ENCODE measurements at places on chromosomes 7 and 10.

GRCh38 chr7:149074116-149074885 lies 16.2 kb downstream of the ZNF786 start:
- DNase-seq: no peak

- DNase-seq: no peak
These were observed 54.9 kb upstream of the IGFBP3 start for GRCh38 chr7:45975847-45976484.

DNA sequence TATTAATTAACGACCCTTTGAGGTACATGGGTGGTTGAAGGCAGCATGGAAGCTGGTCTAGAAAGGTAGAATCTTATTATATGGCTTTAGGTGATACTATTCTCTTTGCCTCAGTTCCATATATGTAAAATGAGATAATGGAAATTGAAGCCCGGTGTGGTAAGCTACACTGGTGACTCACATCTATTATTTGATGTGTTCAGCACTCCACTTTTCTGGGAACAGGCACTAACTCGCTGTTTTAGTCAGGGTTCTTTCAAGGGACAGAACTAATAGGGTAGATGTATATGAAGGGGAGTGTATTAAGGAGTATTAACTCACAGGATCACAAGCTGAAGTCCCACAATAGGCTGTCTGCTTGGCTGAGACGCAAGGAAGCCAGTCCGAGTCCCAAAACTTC lies 4.4 kb upstream of the TRUB1 start:
- DNase-seq: no peak

- DNase-seq: no peak
These were observed at the start of gene MARVELD1 for GRCh38 chr10:97713339-97713825. MARVELD1 (plus strand) TSS chr10:97713730; CDS start chr10:97713877, 147 bp downstream.

DNA sequence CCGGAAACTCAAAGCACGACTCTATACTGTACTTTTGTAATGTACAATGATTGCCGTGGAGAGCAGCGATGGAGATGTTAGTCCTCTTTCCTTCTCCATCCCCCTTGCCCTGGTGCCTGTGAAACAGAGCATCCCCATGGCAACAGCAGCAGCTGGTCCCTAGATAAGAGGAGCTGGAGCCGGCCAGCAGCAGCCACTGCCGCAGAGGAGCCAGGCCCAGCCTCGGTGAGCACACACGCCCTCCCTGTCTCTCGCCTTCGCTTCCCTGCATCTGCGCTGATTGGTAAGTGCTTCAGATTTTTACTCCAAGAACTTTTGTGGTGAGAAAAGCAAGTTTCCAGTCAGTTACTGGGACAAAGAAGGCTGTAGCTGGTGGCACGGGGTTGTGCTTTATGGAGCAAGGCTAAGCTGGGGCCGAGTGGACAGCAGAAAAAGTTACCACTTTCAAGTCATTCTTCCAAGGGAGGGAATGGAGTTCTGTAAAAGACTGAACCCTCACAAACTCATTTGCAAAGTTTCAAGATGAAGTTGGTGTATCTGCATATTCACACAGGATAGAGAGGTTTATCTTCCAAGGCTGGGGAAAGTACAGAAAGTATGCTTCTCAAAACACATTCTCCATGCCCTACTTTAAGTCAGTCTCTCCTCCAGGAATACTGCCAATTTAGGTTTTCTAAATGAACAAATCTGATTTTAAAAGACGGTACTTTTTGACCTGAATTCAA lies at the start of gene PPP1R17:
TSS of gene PPP1R17 (plus strand) at position 192 of the 725 bp plus-strand sequence. CDS start 5,227 bp downstream, outside the sequence.
- DNase-seq: no peak

DNA sequence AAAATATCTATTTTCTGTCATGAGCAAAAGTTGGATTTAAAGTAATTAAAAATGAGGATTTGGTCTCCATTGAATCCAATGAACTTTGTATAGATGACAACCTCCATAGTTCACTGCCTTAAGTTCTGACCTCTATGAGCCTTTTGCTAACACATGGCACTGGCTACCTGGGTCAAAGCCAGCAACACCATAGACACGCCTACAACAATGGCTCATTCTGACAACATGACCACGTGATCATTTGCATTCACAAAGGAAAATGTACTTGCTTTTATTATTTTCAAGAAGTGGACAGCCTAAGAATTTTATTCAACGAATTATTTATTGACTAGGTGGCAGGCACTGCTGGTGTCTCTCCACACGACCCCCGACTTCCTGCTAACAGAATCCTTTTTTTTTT lies 90.6 kb downstream of the CARD11 start:
- DNase-seq: no peak

GRCh38 chr7:54349229-54349628 lies 192.9 kb upstream of the VSTM2A start:
- DNase-seq: no peak

DNA sequence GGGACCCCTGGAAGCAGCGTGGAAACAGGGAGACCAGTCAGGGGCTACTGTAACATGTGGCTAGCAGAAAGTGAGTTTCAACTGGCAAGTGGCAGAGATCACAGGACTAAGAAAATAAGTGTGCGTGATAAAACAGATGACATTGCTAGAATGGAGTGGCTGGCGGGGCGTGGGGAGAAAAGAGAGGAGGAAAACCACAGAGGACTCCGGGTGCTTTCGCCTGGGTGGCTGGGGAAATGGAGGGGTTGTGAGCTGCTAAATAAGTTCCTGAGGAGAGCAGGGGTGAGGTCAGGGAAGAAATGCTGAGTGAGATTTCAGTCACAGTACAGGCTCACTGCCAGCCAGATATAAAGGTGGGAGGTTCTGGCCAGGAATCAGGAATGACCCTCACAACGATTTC lies 166.9 kb downstream of the MYOF start:
- DNase-seq: no peak

- DNase-seq: no peak
These were observed 5.6 kb upstream of the AIFM2 start for GRCh38 chr10:70137927-70138883.

GRCh38 chr7:44713141-44713540 lies 35.5 kb upstream of the ZMIZ2 start:
- DNase-seq: no peak

- DNase-seq: no peak
These were observed 163.1 kb downstream of the ZNF438 start for GRCh38 chr10:30868611-30869010.

- no peak for DNase-seq
These were observed 179.6 kb downstream of the FZD1 start for GRCh38 chr7:91443862-91444261.

GRCh38 chr10:102948786-102949185 lies 30.7 kb downstream of the CNNM2 start:
- no peak for DNase-seq

DNA sequence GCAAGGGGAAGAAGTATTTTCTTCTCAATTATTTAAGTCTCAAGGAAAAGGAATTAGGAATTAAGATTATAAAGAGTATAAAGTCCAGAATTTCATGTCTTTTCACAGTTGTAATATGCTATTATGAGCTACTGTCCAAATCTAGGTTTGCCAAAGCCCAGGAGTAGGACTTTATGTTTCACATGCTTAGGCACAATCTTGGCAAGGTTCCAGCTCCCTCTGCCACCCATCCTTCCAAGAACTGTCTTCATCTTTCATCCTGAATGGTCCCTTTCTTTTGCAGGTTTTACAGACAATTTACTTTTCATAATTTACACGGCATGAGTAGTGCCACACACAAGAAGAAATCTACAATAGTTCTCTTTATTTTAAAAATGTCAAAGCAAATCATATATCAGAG lies 29.5 kb downstream of the SLC16A9 start:
- no peak for DNase-seq

GRCh38 chr10:69494626-69495558 lies 43.6 kb downstream of the TSPAN15 start:
- no peak for DNase-seq

DNA sequence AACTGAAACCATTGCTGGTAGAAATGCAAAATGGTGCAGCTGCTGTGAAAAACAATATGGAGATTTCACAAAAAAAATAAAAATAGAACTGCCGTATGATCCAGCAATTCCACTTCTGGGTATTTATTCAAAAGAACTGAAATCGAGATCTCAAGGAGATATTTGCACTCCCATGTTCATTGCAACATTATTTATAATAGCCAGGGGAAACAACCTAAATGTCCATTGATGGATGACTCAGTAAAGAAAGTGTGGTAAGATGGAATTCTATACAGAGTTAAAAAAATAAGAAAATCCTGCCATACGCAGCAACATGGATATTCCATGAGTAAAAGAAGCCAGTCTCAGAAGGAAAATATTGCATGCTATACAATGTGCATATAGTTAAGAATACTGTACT lies 290.6 kb upstream of the GHITM start:
- DNase-seq: no peak

DNA sequence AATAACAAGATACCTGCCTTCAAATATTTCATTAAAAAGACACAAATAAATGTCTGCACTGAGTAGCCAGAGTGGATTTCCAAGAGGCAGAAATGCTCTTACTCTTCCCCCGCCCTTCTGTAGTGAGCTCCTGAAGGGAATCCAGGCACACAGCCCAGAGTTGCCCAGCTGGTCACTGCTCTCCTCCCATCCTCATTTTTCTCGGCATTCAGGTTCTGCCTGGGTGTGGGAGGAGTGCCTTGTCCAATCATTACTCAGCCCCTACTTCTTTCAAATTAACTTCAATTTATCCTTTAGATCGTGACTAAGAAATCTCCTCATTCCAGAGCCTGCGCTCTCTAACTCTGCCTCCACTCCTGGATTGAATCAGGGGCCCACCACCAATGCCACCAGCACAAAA lies 12.2 kb downstream of the CCDC6 start:
- no peak for DNase-seq

DNA sequence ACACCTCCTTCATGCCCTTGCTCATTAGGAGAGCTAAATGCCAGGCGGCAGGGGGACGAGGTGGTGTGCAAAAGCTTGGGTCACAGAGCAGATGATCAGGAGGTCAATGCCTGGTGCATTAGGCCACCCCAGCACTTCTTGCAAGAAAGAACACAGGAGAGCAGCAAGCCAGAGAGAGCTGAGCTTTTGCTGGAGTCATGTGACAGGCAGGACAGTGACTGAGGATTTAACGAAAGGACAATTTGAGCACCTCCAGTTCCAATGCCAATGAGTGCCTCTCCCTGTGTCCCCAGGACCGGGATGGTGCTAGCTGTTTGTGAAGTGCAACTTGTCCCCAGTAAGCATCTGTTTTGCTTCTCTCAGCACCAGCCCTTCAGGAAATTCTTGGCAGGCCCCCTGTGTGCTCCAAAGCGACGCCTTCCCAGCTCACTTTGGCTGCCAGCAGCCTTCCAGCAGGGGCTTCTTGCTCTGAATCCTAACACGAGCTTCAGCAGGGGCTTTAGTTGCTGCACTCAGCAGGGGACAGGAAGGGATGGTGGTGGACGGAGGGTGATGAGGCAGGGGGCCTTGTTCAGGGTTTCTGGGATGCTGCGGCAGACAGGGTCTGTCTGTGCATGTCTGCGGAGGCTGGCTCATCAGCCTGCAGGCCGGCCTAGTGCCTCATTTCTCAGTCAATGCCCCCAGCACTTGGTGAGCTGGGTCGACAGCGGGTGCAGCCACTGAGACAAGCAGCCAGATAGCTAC lies 368.1 kb downstream of the RPS24 start:
- DNase-seq: no peak

- no peak for DNase-seq
These were observed 251.2 kb upstream of the HGF start for GRCh38 chr7:82021036-82021435.

- no peak for DNase-seq
These were observed 42.0 kb downstream of the ZNF467 start for GRCh38 chr7:149731207-149731955.

DNA sequence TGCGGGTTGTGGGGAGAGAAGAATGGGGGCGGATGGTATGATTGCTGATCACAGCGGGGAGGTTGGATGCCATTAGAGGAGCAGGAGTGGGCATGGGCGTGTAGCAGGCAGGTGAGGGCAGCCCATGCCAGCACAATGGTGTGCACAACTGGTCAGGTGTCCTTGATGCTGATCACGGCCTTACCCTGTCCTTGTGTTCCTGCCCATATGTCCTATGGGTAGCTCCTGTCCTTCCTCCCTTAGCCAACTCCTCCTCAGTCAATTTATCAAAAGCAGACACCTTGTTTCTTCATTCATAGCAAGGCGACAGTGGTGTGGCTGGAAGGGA lies 30.7 kb downstream of the WDR86 start:
- no peak for DNase-seq

- DNase-seq: no peak
These were observed 654.0 kb upstream of the MKI67 start for GRCh38 chr10:128780156-128780761.

DNA sequence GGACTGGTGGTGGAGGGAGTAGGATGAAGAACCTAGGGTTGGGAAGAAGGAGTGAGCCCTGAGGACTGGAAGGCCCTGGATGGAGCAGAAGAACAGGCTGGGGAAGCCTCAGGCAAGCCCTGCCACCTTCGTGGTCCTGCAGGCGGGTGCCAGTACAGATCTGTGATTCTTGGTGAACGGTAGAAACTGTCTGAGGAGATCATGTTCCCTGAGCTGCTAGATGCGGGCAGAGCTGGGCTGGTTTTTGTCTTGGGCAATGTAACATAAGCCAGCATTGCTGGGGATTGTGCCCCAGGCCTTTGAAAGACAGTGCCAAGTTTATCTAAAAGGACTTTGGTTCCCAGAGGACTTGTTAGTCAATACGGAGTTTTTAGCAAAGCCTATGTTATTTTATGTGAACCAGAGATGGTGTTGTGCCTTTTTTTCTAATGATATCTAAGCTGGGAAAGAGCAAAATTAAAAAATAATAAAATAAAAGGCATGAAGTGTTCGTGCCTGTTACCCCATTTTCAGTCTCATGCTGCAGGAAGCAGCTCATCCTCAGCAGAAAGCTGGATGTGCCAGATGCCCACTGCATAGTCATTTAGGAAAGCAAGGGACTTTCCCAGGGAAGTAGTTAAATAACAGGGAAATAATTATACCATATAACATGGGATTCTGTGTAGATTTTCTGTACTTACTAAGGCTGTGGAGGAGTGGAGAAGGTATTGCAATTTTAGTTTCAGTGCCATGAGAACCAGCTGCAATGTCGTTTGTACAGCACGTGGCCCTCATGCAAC lies 24.4 kb upstream of the FIGNL1 start:
- DNase-seq: no peak

DNA sequence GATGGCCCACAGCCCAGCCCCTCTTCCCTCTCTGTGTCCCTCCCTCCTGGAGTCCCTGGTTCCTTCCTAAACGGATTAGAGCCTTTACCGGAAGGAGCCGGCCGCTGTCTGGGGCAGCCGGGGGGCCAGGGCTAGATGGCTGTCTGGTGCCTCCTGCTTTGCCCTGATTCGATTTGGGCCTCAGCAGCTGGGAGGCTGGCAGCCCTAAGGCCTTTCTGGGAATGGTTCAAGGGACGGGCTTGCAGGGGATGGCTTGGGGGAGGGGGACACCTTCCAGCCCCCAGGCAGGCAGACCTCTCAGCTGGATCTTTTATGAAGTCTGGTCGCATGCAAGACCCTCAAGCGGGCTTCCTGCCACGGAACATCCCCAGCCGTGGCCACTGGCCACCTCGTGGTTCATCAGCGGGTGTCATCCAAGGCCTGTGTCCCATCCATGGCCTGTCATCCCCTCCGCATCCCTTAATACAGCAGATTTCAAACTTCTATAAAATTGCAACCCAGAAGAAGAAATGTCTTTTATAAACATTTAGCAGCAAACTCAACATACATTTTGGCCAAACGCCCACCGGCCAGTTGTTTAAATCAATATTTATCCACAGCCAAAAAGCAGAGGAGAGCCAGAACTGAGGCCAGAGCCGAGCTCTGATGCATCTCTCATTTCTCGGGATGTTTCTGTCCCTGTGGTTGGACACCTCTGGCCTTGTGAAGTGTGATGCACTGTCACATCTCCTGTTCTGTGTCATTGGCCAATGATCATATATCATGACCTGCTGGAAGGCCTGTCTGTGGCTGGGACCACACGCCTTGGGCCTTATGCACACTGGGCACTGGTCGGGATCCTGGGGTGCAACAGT lies 52.0 kb downstream of the GTF2IRD1 start:
- no peak for DNase-seq

GRCh38 chr7:157711353-157711888 lies 374.6 kb downstream of the DNAJB6 start:
- no peak for DNase-seq

All from activated CD4-positive, alpha-beta T cell treated with anti-CD3 and anti-CD28 coated beads, Interleukin-2, amount 50 U/mL, for 24 hours (primary cell).